ENCODE measurements at places on chromosomes 7 and 10.

DNA sequence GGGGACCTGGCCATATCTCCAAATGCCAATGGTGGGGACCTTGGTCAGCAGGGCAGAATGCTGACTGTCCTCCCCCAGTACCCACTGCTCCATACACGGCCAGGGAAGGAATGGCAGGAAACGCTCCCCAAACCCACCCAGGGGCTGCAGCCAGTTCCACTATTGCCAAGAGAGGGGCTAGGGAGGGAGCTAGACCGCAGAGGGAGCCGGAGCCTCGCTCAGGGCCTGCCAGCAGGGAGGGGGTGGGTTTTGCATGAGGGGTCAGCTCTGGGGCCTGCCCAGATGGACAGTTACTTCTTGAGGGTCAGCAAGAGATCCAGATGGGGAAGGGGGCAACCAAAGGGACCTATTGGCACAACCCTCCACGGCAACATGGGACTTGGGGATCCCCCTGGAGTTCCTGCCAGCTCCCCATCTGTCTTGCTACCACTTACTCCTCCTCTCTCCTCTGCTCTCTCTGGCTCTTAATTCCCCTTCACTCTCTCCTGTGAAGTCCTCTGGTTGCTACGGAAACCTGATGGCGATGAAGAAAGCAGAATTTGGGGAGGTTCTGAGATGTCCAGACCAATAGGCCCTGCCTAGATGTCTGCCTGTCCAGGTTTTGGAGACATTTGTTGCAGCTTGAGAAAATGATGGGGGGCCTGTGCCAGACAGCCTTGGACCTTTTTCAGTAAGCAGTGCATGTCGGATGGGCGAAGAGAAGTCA lies 12.6 kb downstream of the FGF8 start:
- DNase-seq, result no peak

DNA sequence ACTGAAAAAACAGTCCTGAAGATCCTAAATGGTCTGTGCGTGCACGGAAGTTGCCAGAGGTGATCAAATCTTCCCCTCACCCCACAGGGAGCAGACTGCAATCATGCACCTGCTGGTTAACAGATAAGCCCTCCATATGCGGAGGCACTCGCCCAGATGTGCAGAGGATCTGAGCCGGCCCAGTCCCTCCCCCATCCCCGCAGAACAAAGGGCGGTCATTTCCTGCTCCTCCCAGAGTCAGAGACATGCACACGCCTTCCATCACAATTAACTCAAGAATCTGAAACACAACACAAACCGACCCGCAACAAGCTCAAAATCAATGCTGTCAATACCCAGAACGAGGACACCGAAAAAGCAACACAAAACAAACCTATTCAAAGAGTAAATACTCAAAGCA lies 24.2 kb downstream of the CRTAC1 start:
- peak; percentile 25 for DNase-seq

GRCh38 chr7:42065015-42065414 lies 172.0 kb downstream of the GLI3 start:
- DNase-seq, result no peak

- no peak for DNase-seq
These were observed 11.9 kb downstream of the FLNC start for GRCh38 chr7:128841921-128842673.

GRCh38 chr10:71334221-71334791 lies 15.2 kb downstream of the SLC29A3 start:
- DNase-seq, result no peak

Data from NCI-H2227 treated with DMSO at 0.1 percent for 48 hours (cell line).